ENCODE measurements at places on chromosomes 4 and X.

GRCh38 chr4:8328456-8328855 is 58.9 kb downstream of the HTRA3 start:
- DNase-seq, result peak; percentile 38

DNA sequence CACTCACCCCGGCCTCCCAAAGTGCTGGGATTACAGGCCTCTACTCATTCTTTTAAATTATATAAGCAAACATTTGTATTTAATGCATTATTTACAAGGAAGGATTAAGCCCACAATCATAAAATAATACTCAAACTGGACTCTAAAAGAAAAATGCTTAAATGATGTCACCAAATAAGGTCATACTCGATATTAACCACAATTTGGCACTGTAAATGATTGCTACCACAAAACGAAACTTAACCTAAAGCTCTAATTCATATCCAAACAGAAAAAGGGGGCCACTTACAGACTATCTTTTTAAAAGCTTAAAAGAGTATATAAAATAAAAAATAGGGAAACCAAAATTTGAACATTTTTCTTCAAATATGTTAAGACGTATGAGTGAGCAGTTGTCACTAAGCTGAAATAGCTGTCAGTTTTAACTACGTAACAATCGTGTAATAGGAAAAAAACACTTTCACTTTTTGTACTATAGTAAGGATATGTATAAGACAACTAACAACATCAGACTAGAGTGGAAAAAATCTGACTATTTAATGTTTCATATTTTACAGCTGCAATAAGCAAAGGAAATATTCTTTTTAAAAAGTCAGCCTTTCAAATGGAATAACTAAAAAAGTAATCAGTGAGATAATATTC is 108.2 kb upstream of the GPR34 start:
- DNase-seq, result no peak

DNA sequence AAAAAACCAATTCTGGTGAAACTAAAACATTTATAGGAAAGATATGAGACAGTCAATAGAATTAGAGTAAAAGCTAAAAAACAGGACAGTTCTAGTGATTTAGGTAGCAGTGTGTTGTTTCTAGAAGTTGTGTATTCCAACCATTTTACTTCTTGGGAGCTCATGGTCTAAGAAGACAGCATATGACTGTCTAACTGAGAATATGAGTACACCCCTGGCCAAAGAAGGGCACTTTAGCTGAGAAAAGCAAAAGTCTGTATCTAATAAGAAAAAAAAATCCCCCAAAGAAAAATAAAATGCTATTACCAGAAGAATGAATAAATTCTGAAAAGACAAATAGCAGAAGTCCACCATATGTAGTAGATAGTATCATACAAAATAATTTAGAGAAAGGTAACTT is 26.4 kb downstream of the EREG start:
- DNase-seq, result no peak

- DNase-seq, result no peak
Observed at GRCh38 chrX:25034889-25035288, 19.1 kb upstream of the ARX start.

DNA sequence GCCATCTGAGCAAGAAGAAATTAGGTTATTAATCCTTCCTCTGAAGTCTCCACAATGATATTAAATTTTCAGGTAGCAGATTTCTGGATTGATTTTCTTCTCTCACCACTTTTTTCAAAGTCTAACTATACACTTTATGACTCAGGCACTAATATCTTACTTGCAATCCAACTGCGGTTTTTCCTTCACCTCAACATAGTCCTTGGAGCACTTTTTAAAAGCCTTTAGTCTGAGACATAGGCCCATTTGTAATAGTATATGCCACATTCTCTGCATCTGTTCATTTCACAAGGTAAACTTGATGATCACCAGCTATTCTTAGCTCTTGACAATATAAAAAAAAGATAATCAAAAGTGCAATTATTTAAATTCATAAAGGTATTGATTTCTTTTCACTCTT is 55.9 kb upstream of the EDNRA start:
- no peak for DNase-seq

DNA sequence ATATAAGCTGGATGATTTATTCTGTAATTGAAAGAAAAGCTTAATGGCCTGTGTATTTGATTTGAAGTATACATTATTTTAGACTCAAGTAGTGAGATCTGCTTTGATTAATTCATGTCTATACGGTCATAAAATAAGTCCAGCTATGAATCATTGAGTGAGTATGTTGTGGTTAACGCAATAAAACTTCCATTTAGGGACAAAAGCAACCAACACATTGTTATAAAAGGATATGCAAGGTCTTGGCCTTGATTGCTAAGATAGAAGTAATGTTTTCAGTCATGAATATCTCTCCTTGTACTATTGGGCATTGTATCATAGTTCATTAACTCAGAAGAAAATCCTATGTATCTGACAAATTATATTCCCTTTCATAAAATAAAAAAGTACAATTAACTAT is 162.1 kb downstream of the EPHA5 start:
- no peak for DNase-seq

DNA sequence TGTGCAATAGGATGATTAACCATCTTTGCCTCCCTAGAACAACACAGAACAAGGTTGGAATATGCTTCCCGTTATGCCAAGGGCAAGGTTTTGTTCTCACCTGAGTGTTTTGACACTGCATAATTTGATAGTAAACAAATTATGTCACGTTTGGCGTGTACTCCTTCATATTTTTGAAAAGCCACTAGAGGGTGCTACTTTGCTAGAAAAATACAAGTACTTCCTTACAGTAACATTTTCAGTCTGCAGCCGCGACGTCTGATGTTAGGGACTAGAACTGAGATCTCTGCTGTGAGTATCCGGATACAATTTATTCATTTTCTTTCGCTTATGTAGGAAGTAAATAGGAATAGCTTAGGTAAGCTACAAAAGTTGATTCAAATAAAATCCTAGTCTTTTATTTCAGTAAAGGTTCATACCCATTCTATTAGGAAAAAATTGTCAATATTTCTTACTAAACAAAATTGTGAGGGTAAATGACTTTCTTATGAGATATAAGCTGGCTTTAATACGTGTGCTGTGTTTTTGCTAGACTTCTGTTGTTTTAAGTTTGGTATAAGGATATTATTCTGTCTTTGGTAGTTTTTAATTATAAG is 181.1 kb upstream of the WDFY3 start:
- DNase-seq, result no peak

GRCh38 chr4:107120661-107121060 is 84.5 kb upstream of the DKK2 start:
- no peak for DNase-seq

GRCh38 chr4:81432825-81433224 is 38.9 kb downstream of the RASGEF1B start:
- no peak for DNase-seq

GRCh38 chr4:143372093-143372915 is 35.6 kb downstream of the GAB1 start:
- DNase-seq, result no peak

DNA sequence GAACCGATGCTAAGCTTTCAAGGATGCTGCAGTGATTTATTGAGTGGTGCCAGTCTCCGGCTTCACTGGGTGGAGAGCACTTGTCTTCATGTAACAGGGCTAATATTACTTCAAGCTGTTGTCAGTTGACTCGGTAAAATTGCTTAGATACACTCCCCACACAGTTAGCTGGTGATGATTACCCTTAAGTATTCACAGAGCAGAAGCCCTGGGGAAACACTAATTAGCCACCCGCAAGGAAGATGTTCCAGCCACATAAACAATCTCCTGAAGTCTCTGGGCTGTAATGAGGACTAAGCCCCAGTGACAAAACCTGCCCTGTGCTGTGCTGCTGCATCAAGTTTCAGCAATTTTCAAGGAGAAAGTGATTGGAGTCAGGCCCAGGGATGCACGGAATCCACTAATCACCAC is 37.3 kb upstream of the GK2 start:
- DNase-seq, result no peak
